ENCODE measurements at places on chromosomes 11 and 22. TPM values are rescaled to one million over a fixed set of nuclear protein-coding genes. Genes with fewer than 3 reads are reported as not detected.
A peak's percentile ranks its signal among the peaks of the same experiment; 100 is the strongest.

- DNase-seq: no peak
Measured at GRCh38 chr11:75719340-75720239, 2.0 kb downstream of the MOGAT2 start.

DNA sequence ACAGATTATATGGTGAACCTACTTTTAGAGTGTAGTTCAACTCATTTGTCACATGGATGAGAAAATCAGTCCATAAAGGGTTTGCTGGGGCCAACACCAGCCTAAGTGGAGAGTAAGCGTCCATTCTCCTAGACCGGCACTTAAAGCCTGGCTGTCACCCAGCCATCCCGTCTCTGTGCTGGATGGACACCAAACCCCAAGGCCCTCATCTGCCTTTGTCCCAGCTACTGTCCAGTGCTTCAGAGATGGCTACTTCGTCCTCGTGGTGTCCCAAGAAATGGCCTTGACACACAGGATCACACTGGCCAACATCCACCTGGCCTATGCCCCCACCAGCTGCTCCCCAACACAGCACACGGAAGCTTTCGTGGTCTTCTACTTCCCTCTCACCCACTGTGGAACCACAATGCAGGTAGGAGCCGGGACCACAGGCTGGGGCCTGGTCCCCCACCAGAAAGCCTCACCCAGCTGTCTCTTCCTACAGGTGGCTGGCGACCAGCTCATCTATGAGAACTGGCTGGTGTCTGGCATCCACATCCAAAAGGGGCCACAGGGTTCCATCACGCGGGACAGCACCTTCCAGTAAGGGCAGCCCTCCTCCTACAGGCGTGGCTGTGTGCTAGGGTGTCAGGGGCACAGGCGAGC lies 3.5 kb downstream of the ZP1 start:
- DNase-seq: no peak

- DNase-seq: peak; percentile 36
Measured at GRCh38 chr11:116112087-116112935, 608.1 kb upstream of the CADM1 start.

GRCh38 chr22:47277531-47277930 lies 515.1 kb downstream of the TBC1D22A start:
- no peak for DNase-seq

DNA sequence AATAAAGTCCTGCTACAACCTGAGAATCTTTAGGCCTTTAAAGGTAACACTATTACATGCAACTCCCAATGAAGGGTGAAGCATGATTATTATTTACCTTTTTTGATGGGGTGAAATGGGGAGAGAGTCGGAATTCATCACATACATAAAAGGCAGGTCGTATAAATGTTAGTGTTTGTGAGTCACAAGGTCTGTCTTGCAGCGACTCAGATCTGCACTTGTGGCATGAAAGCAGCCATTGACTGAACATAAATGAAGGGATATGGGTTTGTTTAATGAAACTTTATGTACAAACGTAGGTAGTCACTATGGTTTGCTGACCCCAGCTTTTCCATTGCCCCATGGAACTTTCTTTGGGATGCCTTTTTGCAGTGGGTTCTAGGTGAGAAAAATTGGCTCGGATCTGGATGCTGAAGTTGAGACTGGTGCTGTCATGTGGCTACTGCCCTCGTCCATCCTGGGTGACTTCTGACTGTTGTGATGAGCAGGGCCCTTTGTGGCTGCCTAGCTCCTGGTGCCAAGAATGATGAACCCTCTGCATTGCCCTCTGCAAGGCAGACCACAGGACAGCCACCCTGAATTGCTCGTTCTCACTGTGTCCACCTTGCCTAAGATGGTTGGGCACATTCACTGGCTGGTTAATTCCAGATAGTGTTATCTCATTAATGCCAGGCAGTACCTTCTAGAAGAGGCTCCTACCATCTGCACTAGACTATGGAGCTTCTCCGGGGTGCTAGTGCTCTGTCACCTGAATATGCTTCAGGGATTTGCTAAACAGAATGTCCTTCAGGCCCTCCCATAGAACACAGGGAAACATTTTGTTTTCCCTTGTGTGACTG lies 11.3 kb downstream of the GGTLC2 start:
- DNase-seq: no peak

DNA sequence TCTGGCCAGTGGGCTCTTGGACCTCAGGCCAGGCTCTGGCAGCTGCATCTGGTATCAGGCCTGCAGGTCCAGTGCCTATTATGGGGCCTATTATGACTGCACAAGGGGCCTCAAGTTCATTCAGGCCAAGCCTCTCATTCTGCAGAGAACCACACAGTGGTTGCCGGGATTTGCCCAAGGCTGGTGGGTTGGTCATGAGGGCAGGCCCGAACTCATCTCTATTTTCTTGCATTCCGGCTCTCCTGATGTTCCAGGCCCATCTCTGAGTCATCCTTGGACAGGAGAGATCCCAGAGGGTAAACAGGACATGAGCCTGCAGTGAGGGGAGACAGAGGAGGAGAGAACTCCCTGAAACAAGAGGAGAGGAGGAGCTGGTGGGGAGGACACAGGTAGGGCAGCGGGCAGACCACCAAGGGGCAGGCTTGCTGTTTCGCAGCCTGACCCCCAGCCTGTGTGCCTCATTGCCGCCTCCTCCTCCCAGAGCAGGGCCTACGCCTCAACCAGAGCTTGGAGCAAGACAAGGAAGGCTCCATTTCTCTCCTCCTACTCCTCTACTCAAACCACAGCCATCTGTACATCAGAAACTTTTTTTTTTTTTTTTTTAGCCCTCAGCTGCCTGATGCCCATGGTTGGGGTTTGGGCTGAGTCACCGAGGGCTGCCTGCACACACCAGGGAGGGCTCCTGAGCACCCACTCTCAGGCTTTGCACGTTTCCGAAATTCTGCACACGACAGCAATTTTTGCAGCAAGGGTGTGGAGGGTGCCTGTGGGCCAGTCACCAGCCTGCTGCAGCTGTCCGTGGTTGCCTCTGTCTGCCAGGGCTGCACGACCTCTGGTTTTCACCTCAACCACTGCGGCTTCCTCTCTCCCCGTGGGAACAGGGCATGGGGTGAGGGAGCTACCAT lies 12.7 kb upstream of the TREH start:
- DNase-seq: no peak

The SLC17A6 gene
- not detected for total RNA-seq

- no peak for DNase-seq
Measured at GRCh38 chr11:111604392-111605009, 2.3 kb downstream of the SIK2 start.

GRCh38 chr11:129312730-129313503 lies 62.7 kb upstream of the BARX2 start:
- DNase-seq: no peak

- DNase-seq: no peak
Measured at GRCh38 chr11:69869311-69869939, 50.2 kb upstream of the FGF3 start.

DNA sequence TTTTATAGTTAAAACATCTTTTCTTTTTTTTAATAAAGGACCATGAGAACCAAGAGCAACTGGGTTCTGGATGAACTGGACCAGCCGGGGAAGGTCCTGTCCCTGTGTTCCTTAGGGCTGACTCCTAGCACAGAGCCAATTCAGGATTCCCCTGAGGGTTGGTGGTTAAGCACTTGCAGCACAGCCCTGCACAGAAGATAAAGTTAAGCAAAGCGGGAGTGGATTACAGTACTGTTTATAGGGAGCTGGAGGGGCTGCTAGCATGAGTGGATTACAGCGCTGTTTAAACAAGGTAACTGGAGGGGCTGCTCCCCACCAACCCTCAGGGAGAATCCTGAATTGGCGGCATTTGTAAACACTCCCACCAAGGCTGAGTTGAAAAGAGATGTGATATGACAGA lies 90.6 kb downstream of the CELSR1 start:
- DNase-seq: no peak

- no peak for DNase-seq
Measured at GRCh38 chr11:35747668-35748067, 85.1 kb downstream of the TRIM44 start.

DNA sequence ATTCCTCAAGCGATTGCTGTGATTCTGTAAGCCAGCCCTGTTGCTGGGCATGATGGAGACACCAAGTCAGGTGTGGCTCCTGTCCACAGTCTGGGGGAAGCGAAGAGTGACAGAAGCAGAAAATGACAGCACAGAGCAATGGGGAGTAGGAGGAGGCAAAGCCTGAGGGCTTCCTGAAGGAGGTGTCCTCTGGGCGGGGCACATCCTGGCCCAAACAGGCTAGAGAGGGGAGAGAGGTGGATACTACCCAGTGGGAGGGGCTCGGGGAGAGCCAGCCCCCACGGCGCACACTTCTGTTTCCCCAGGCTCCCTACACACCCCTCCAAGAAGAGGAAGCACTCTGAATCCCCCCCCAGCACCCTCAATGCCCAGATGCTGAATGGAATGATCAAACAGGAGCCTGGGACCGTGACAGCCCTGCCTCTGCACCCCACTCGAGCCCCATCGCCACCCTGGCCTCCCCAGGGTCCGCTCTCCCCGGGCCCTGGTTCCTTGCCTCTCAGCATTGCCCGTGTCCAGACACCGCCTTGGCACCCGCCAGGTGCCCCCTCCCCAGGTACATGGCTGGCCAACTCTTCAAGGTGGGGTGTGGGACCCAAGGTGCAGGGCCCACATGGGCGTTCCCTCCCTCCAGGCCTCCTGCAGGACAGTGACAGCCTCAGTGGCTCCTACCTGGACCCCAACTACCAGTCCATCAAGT lies 18.9 kb downstream of the MYRF start:
- no peak for DNase-seq

DNA sequence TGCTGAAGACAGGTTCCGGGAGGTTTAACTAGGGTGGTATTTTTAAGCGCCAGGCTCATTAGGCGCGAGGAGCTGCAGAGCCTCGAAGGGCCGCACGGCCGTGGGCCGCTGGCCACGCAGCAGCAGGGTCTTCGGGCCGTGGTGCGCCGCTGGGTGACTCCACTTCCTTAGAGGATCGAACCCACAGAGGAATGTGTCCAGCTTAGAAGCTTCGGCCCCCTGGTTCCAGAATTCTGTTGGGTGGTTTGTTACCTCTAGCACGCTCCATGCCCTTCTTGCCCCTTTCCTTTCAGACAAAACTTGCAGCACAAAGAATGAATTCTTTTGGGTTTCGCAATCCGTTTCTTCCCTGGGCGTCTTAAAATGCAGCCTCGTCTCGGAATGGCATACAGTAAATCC lies 773 bp upstream of the PATL1 start:
- no peak for DNase-seq

DNA sequence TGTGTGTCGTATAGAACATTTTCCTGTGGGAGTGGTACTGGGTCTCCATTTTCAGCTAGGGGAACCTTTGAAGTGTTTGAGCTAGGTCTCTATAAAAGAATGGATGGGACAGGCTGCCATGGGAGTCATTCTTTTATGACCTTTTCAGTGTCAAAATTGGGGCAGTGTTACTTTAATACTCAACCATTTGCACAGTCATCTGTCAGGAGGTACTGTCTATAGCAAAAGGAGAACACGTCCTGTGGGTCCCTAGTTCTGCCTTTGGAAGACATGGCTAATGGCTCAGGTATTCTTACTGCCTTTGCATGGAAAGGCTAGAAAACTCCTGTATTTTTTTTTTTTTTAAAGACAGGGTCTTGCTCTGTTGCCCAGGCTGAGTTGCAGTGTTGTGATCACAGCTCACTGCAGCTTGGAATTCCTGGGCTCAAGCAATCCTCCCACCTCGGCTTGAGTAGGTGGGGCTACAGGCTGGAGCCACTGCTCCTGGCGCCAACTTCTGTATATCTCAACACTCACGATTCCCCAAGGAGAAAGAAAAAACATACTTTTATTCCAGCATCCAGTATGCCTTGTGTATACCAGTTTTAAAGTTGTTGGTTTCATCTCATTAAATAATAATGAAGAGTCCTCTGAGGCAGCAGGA lies 2.1 kb upstream of the ATF4 start:
- DNase-seq: no peak

GRCh38 chr11:70040452-70040851 lies 37.7 kb upstream of the ANO1 start:
- peak; percentile 54 for DNase-seq

- DNase-seq: no peak
Measured at GRCh38 chr11:72009156-72009555, 10.4 kb downstream of the IL18BP start.

The POTEH gene
- not detected for total RNA-seq

DNA sequence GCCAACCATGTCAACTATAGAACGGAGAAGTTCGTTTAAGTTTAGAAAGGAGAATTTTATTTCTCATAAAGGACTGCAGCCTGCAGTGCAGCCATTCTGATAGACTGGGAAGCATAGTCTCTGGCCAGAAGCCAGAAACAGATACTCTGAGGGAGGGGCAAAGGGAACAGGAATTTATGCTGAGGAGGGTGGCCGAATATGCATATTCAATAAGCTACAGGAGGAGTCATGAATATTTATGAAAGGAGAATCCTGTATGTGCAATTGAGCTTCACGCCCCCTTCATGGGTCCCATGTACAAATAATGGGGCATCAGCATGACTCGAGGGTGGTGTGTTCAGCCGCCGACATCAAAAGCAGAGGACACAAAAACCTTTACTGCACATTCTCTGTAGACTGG lies 199.9 kb downstream of the CWF19L2 start:
- DNase-seq: no peak

DNA sequence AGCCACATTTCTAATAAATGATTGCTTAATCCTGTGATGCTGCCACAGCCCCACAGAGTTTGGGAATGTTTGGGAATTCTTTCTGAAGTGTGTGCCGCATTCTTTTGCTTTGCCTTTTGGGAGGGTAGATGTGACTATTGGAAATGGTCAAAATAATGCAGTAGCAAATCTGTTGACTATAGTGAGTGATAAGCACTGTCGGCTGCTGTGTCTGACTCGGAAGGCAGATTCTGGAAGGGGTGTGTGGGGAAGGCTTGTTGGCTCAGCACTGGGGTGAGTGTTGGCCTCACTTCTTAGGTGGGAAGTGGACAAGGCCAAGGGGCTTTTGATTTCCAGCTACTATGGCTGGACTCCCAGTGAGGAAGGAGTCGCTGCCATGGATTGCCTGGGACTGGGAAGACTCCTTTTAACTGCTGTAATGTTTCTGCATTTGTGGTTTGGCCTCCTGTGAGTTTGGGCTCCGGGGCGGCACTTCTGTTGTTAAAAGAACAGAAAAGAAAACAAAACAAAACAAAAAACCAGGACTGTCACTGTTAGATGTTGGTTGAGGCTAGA lies 20.1 kb downstream of the ZBTB16 start:
- DNase-seq: no peak

The TAF10 gene
- total RNA-seq: 100 TPM

DNA sequence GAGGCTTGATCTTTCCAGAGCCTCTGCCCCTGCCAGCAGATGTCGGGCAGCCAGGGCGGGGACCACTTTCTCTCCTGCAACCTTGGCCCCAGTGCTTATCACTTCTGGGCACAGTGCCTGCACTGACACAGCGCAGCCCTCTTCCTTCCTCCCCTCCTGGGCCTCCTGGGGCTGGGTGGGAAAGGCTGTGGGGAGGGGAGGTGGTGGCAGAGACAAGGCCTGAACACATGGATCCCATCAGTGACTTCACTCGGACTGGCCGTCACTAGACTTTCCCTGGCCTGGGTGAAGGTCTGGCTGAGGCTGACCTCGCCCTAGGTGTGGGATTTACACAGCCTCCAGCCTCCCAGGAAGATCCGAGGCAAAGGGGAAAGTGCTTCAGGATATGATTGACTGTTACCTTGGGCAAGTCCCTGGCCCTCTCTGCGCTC lies 68.1 kb downstream of the LRRC32 start:
- peak; percentile 80 for DNase-seq

The CPT1A gene
- total RNA-seq: 109 TPM
